Psoas muscle (tissue), 8 donors: ENCODE measurements at places on chromosomes 13 and 19. TPM values are rescaled to one million over a fixed set of nuclear protein-coding genes. Genes with fewer than 3 reads are reported as not detected.
A peak's percentile ranks its signal among the peaks of the same experiment; 100 is the strongest.

- DNase-seq, result no peak
Measured at GRCh38 chr13:40458720-40458990, 207.8 kb downstream of the FOXO1 start.

DNA sequence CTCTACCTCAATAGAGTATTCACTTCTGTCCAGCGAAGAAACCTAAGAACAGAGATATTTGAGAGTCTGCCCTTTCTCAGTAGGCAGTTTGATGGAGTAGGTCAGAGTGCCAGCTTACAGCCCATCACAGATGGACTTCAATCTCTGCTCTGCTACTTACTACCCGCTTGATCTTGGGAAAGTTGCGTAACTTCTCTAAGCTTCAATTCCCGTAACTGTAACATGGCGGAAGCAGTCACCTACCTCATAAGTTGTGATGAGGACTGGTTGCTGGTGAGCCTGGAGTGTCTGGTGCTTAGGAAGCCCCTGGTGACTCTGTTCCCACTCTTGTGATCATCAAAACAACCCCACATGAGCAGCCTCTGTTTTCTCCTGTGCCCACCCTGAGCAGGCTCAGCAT is 31.0 kb downstream of the AMER2 start:
- DNase-seq, result no peak

Gene APC2
- 0.06 TPM for total RNA-seq

DNA sequence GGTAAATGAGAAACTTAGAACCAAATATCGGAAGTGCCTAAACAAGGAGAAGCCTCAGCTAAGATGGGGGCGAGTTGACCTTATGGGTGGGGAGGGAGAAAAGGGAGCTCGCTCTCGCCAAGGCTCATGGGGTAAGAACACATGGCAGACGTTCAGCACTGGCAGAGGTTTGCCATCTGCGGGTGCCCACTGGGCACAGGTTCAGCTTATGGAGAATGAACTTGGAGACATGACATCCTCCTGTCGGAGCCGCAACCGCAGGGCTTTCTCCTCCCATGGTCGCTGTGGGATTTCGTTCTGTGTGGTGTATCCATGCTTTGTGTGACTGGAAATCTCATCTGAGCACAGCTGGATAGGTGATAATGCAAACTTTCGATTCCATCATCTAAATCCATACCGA is 36.1 kb upstream of the PEPD start:
- DNase-seq, result no peak

Gene GJB6
- total RNA-seq, result not detected

Gene ANO8
- total RNA-seq, result 14.3 TPM

- no peak for DNase-seq
Measured at GRCh38 chr19:1355568-1356507, 27.9 kb upstream of the NDUFS7 start.

- DNase-seq, result no peak
Measured at GRCh38 chr19:38551450-38551813, 66.3 kb downstream of the MAP4K1 start.

Gene ADM5
- 0.58 TPM for total RNA-seq

GRCh38 chr19:45249261-45250033 is 1.6 kb upstream of the MARK4 start:
- no peak for DNase-seq

Gene ZNF610
- 1.5 TPM for total RNA-seq

Gene ATP4A
- total RNA-seq, result not detected

DNA sequence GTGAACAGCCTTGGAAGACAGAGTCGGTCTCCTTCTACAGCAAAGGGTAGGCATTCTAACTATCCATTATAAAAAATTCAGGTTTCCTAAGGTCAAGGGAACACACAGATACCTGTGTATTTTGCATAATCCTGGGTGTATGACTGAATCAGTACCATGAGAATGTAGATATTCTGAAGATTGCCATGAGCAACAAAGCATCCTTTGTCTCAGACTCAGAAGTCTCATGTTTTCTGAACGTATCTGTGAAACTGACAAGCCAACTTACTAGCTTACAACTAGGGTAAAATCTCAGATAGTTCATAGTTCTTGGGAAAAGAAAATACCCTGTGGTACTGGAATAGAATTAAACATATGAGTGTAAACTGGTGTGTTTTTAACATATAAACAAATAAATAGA is 6.5 kb downstream of the ZNF566 start:
- DNase-seq, result no peak

Gene MADCAM1
- 0.26 TPM for total RNA-seq

GRCh38 chr19:5463959-5464358 is 8.7 kb downstream of the ZNRF4 start:
- DNase-seq, result no peak

Gene FPR2
- total RNA-seq, result 0.98 TPM

Gene IGFL1
- total RNA-seq, result not detected

- DNase-seq, result no peak
Measured at GRCh38 chr19:33938821-33939220, 142.2 kb downstream of the KCTD15 start.

Gene SGCG
- total RNA-seq, result 32.0 TPM

GRCh38 chr19:17560205-17560595 is 4.8 kb downstream of the COLGALT1 start:
- DNase-seq, result peak; percentile 53

Gene S1PR5
- total RNA-seq, result 0.17 TPM

- no peak for DNase-seq
Measured at GRCh38 chr13:110882972-110883371, 31.9 kb downstream of the ANKRD10 start.

DNA sequence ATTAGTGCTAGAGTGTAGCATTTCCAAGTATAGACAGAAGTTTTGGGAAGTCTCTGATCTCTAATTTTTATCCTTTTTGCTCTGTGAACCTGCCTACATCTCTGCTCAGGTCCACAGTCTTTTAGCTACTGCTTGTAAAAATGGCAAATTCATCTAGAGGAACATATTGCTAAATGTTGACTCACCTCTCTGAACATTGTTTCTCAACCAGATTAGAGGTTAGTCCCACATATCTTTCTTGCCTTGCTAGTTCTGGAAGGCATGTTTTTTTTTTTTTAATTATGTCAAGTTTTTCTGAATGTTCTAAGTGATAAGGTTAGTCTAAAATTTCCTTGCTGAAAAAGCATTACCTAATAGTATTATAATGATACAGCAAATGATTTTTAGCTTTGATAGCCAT is 2889.6 kb upstream of the PCDH20 start:
- DNase-seq, result no peak

Gene SOX1
- total RNA-seq, result not detected

- DNase-seq, result peak; percentile 90
Measured at GRCh38 chr19:49339301-49340068, 4.3 kb downstream of the CD37 start.

GRCh38 chr19:5038631-5039271 is 69.8 kb downstream of the KDM4B start:
- DNase-seq, result no peak

Gene CKM
- 16,244 TPM for total RNA-seq

DNA sequence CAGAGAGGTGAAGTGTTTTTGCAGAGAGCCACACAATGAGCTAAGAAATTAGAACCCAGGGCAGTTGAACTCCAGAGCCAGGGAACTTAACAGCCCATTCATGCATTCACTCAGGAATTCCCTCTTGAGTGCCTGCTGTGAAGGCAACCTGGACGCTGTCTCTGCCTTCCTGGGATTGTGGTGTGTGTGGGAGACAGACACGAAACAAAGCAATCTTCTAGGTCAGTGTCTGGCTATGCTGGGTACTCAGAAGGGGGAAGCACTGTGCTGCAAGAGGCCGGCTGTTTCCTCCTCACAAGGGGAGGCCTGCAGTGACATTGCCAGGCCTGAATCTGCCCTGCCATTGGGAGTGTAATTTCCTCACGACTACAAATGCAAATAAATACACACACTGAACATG is 9.7 kb downstream of the BCKDHA start:
- DNase-seq, result no peak

DNA sequence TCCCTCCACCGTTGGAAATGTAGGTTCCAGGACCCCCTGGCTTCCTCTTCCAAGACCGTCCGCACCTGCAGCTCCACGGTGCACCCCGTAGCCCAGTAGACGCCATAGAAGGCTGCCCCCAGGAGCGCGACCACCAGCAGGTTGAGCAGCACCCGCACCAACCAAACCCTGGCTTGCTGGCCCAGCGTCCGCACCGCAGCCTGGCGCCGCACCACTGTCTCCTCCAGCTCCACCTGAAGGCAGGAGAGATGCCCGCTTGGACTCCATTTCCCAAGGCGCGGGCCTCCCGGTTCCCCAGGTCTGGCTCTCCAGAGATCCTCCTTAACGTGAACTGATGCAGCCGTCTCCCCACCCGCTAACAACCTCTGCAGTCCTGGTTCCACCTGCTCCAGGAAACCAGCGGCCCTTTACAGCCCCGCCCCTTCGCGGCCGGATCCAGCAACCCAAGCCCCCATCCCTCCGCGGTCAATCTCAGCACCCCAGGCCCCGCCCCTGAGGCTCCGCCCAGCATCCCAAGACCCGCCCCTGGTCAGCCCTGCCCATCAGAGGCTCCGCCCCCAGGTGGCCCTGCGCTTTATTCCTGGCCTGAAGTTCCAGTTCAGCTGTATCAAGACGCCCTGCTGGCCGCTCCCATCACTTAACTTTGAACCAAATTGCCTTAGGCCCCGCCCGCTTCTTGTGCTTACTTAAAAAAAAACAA is 5.0 kb upstream of the LENG1 start:
- DNase-seq, result peak; percentile 73

GRCh38 chr19:10105509-10106099 is 558 bp upstream of the PPAN start:
- no peak for DNase-seq

DNA sequence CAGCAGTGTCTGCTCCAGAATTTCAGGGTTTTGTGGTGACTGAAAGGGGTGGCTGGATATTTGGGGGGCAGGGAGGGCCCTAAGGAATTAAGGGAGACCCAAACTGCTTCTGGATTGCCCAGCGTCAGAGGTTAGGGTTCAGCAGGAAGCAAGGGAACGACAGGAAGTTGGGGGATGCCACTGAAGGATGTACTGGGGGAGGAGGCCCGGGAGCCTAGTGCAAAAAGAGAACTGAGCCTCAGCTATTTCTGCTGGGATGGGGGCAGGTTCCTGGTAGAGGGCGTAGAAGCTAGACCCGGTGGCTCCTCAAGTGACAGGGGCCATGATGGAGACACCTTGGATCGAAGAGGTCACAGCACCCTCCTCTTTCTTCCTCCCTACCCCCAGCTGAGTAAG is 1.1 kb downstream of the CYP2S1 start:
- DNase-seq, result no peak

DNA sequence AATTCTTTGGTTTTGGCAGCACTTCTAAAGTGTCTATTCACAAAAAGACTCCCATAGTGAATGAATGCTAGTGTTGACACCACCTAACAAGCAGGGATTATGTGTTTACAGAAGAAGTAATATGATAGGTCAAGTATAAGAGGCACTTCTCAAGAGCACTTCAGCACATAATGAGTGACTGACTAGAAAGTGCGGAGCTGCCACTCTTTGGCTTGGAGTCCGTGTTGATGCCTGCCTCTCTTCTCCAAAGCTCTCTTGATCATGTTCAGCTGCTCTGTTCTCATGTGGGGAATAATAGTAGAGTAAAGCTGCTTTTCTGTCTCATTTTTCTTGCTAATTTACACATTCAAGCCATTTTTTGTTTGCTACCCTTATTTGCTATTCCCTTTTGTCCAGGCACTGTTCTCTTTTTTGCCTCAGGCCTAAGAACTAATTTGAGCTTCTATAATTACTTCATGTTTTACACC is 22.7 kb upstream of the MAB21L1 start:
- DNase-seq, result no peak

DNA sequence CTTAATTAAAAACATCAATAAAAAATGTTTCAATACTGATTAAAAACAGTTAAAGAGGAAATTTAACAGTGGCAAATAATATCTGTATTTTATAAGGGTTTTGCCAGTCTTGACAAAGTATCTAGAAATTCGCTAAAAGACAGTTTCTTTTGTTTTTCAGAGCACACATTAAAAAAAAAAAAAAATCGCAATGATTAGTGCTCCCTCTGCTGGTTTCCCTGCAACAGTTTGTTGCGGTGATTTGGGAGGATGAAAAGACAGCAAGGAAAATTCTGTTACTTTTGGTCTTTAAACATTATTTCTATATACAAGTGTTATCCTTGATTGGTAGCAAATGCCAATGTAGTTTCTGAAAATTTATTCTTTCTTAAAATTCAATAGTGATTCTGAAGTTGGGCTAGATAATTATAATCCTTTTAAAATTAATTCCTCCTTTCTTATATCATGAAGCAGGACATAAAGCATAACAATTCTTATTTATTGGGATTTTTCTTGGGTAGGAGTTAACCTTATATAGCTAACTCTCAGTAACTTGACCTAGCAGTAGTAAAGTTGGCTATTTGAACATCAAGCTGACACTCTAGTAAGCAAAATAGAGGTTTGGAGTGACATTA is 23.1 kb upstream of the SPRY2 start:
- no peak for DNase-seq

GRCh38 chr13:47067306-47067705 is 170.5 kb upstream of the HTR2A start:
- DNase-seq, result no peak

Gene FCAR
- 0.27 TPM for total RNA-seq

Gene FGF22
- not detected for total RNA-seq

Gene ZNF665
- total RNA-seq, result 0.63 TPM

Gene MYO9B
- total RNA-seq, result 15.1 TPM

DNA sequence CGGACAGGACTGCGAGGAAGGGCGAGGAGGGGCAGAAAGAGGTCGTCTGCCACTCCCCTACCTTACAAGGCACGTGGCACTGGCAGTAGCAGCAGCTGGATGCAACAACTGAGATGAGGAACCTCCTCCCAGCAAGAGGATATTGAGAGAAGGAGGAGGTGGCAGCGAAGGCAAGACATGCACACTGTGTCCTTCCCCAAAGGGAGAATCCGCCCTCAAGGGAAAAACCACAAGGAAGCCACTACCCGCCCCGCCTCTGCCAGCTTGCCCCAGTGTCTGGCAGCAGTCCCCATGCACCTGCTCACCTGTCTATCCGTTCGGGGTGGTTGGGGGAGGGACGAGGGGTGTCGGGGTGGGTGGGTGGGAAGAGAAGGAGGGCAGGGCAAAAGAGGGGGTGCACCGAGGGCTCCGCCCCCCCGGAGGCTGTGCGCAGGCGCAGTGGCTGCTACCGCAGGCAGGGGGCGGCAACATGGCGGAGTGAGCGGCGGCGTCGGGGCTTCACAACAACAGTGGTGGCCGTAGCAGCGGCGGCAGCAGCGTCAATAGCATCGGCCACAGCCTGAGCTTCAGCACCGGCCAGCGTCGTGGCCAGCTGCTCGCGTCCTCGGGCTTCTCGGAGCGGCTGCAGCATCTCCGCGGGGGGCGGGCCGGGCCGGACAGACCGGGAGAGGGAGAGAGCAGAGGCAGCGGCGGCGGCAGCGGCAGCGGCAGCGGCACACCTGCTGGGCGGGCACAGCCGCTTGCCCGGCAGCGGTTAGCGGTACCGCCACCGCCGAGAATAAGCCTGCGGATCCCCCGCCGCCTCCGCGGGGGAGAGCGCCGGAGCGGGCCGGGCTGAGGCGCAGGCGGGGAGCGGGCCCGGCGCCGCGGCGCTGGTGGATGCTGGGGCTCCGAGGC is at the start of gene NBEA:
Gene NBEA, plus strand, starts transcription at position 436 of the 897 bp plus-strand sequence. CDS start 551 bp downstream, outside the sequence.
- DNase-seq, result peak; percentile 85

GRCh38 chr13:73618275-73618865 is 515.8 kb downstream of the KLF12 start:
- DNase-seq, result no peak

Gene OR7G2
- total RNA-seq, result not detected
